ENCODE measurements at places on chromosomes 6 and 20.
A peak's percentile ranks its signal among the peaks of the same experiment; 100 is the strongest.

GRCh38 chr6:53811082-53811481 is 16.3 kb downstream of the LRRC1 start:
- H3K36me3 ChIP-seq, result no peaks in the 10 kb centered on the region
- peaks cover 10% of the 10 kb centered on the region for H3K4me1 ChIP-seq
- DNase-seq, result no peak

GRCh38 chr6:158033077-158033750 is 51.6 kb downstream of the SYNJ2 start:
- no peak overlapping the region for H3K27ac ChIP-seq
- no peaks in the 10 kb centered on the region for H3K27me3 ChIP-seq
- H3K4me3 ChIP-seq, result no peak overlapping the region
- DNase-seq, result no peak
- peaks cover 4% of the 10 kb centered on the region for H3K36me3 ChIP-seq

GRCh38 chr20:61649860-61650162 is 397.8 kb downstream of the CDH4 start:
- H3K4me3 ChIP-seq, result no peak overlapping the region
- H3K27ac ChIP-seq, result no peak overlapping the region
- H3K36me3 ChIP-seq, result no peaks in the 10 kb centered on the region
- DNase-seq, result no peak
- no peaks in the 10 kb centered on the region for H3K27me3 ChIP-seq
- no peaks in the 10 kb centered on the region for H3K4me1 ChIP-seq

- DNase-seq, result no peak
- H3K4me3 ChIP-seq, result peak overlapping the region; percentile 72
- no peaks in the 10 kb centered on the region for H3K27me3 ChIP-seq
Observed at GRCh38 chr6:11538819-11539468, 1.4 kb downstream of the TMEM170B start.

- H3K27me3 ChIP-seq, result no peaks in the 10 kb centered on the region
- no peak overlapping the region for H3K27ac ChIP-seq
- H3K36me3 ChIP-seq, result no peaks in the 10 kb centered on the region
- H3K4me1 ChIP-seq, result no peaks in the 10 kb centered on the region
- no peak for DNase-seq
Observed at GRCh38 chr20:6530254-6530653, 237.2 kb upstream of the BMP2 start.

- H3K36me3 ChIP-seq, result no peaks in the 10 kb centered on the region
- DNase-seq, result no peak
- H3K27me3 ChIP-seq, result no peaks in the 10 kb centered on the region
- H3K4me3 ChIP-seq, result no peak overlapping the region
Observed at GRCh38 chr6:130183271-130184222, 39.2 kb downstream of the SAMD3 start.

DNA sequence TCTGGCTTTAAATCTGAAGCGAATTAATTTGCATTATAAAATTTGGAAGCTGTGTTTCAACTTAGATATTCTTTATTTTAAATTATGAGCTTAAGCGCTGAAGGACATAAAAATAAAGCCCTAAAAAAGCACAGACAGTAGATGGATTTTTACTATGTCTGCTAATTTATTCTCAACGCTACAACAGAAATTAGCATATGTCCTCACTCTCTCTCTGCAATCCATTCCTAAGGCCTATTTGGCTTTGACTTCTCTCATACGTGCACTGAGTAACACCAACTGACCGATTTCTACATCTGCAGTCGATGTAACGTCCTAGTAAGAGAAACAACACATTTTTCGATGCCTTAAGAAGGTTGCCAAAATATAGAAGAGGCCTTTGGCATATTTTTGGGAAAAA is 23.7 kb downstream of the HEBP2 start:
- peaks cover 39% of the 10 kb centered on the region for H3K4me1 ChIP-seq
- no peak overlapping the region for H3K4me3 ChIP-seq
- peaks cover 19% of the 10 kb centered on the region for H3K36me3 ChIP-seq
- H3K27ac ChIP-seq, result peak overlapping the region; percentile 2

- no peaks in the 10 kb centered on the region for H3K36me3 ChIP-seq
- no peak overlapping the region for H3K4me3 ChIP-seq
- peak; percentile 55 for DNase-seq
- H3K27ac ChIP-seq, result no peak overlapping the region
Observed at GRCh38 chr6:167588181-167588919, 238.4 kb upstream of the AFDN start.

DNA sequence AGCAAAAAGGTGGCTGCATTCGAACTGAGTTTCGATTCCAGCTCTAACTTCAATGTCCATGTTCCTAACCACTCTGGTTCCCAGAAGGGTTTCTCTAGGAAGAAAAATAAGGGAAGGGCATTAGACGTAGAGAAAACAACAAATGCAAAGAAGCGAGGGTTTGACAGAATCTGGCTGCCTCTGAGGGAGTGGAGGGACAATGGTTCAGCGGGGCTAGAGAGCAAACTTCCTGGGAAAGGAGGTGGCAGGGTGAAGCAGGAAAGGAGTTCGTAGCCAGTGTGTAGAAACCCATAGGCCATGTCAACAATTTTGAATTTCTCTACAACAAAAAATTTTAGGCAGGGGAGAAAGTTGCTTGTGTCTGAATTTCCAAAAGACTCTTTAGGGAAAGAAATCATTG is 14.5 kb upstream of the DNAAF9 start:
- DNase-seq, result no peak
- no peaks in the 10 kb centered on the region for H3K36me3 ChIP-seq
- H3K4me1 ChIP-seq, result no peaks in the 10 kb centered on the region
- no peak overlapping the region for H3K27ac ChIP-seq

GRCh38 chr6:38997128-38997761 is 51.3 kb upstream of the GLP1R start:
- H3K27me3 ChIP-seq, result no peaks in the 10 kb centered on the region
- no peak for DNase-seq
- H3K27ac ChIP-seq, result no peak overlapping the region
- H3K36me3 ChIP-seq, result no peaks in the 10 kb centered on the region

DNA sequence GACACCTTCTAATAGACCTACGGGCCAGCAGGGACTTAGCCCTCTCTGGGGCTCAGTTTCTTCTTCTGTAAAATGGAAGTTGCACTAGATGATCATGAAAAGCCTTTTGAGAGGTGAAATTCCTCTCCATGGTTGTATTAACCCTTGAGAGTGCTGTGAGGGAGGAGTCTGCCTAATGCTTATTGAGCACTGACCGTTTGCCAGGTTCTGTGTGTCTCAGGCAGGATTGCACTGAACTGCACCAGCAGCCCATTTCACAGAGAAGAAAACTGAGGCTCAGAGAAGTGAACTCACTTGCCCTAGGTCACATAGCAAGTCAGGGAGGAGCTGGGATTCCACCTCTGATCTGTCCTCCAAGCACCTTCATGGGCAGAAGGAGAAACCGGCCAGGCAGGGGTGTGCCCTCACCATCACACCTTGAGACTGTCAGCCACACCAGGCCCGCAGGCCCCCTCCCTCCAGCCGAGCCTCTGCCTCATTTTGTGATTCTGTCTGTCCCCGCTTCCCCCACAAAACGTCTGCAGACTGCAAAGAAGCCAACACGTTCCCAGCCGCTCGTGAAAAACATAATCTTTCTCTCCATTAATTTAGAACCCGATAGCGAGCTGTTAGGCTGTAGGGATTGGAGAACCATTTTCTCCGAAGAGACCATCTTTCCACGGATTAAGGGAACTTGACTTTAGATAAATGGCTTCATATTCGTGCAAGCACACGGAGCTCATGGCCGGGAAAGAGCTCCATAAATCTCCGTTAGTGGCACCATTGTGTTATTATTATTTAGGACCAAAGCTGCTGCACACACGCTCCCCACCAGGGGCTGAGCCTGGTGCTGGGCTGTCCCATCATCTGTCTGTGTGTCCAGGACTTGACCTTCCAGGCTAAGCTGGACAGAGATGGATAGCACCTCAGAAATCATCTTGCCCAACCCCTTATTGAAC is 46.0 kb downstream of the KIAA1755 start:
- peak overlapping the region; percentile 35 for H3K27ac ChIP-seq
- H3K36me3 ChIP-seq, result no peaks in the 10 kb centered on the region
- no peak for DNase-seq
- peaks cover 53% of the 10 kb centered on the region for H3K4me1 ChIP-seq
- no peak overlapping the region for H3K4me3 ChIP-seq
- no peaks in the 10 kb centered on the region for H3K27me3 ChIP-seq

- H3K4me3 ChIP-seq, result no peak overlapping the region
- H3K36me3 ChIP-seq, result no peaks in the 10 kb centered on the region
- no peak overlapping the region for H3K27ac ChIP-seq
Observed at GRCh38 chr20:11867291-11867919, 50.3 kb upstream of the BTBD3 start.

DNA sequence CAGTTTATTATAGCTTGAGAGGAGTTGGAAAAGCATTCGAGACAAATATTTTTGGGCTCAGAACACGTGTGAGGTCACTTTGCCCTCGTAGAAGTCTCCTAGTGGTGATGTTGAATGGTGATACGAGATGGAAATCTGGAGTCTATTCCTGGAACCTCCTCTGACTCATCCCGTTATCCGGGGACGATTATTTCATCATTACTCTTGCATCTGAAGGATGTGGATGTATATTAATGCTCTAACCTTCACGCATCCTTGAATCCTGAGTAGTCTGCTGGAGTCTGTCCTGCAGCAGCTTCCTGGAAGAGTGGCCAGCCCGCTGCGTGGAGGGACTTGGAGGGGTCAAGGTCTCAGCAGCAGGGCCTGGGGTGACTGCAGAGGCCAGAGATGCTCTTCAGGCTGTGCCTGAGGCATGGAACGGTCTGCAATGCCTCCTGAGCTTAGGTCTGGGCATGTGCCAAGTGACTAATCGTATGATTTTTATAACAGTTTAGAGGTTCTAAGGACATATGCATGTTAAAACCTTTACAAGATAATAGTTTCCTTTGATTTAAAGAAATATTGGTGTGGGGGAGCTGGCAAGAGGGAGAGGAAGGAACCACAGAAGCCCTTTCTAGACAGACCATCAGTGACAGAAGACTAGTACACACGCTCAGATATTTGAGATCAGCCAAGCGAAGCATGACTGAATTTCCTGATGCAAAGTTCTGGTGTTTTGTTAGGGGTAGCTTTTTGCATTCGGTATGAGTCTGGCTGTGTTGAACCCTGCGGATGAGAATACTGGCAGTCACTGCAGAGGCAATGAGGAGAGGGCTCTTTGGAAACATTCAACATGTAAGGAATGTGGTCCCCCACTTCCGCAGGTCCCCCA is 400.2 kb downstream of the QKI start:
- H3K27me3 ChIP-seq, result no peaks in the 10 kb centered on the region
- no peaks in the 10 kb centered on the region for H3K36me3 ChIP-seq
- no peaks in the 10 kb centered on the region for H3K4me1 ChIP-seq
- H3K4me3 ChIP-seq, result no peak overlapping the region
- DNase-seq, result no peak
- H3K27ac ChIP-seq, result no peak overlapping the region

DNA sequence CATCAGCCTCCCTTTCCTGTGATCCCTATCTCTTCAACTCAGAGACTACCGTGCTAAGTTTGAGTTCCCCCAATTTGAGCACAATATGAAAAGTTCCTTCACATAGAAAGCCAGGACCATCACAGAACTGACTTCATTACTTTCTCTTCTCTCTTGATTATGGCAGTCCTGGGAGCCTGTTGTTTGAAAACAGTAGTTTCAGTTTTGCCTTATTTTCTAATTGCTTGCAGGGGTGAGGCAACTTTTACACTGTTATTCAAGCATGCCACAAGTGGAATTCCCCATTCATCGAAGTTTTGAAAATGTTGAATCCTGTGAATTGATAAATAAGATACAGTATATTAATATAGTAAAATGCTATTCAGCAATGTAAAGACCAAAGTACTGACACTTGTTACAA is 569.7 kb upstream of the MARCKS start:
- no peak overlapping the region for H3K4me3 ChIP-seq
- no peak for DNase-seq
- H3K27me3 ChIP-seq, result no peaks in the 10 kb centered on the region
- no peaks in the 10 kb centered on the region for H3K4me1 ChIP-seq

- peak overlapping the region; percentile 2 for H3K27ac ChIP-seq
- H3K27me3 ChIP-seq, result no peaks in the 10 kb centered on the region
- no peak overlapping the region for H3K4me3 ChIP-seq
- no peaks in the 10 kb centered on the region for H3K4me1 ChIP-seq
Observed at GRCh38 chr6:44104481-44105021, 22.7 kb downstream of the MRPL14 start.

DNA sequence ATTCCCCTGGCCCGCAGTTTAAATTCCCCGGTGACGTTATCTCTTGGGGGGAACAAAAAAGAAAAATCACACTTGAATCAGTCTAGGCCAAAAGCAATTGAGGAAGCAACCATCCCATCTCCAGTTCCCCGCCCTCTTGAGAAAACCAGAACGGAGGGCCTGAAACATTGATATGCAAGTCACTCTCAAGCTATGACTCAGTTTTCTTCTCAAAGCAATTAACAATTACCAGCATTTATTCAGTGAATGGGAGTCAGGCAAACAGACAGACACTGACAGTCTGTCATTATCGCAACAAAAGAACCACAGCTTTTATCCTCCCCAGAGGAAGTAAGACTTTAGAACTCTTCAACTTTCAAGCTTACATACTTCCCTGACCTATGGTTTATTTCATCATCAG is 100.9 kb downstream of the OPRM1 start:
- H3K36me3 ChIP-seq, result no peaks in the 10 kb centered on the region
- DNase-seq, result no peak
- no peak overlapping the region for H3K4me3 ChIP-seq
- H3K4me1 ChIP-seq, result no peaks in the 10 kb centered on the region
- no peak overlapping the region for H3K27ac ChIP-seq

GRCh38 chr6:161270116-161270515 is 3.7 kb downstream of the AGPAT4 start:
- no peak overlapping the region for H3K27ac ChIP-seq
- H3K4me1 ChIP-seq, result peaks cover 14% of the 10 kb centered on the region
- no peaks in the 10 kb centered on the region for H3K36me3 ChIP-seq
- H3K4me3 ChIP-seq, result no peak overlapping the region
- H3K27me3 ChIP-seq, result no peaks in the 10 kb centered on the region

DNA sequence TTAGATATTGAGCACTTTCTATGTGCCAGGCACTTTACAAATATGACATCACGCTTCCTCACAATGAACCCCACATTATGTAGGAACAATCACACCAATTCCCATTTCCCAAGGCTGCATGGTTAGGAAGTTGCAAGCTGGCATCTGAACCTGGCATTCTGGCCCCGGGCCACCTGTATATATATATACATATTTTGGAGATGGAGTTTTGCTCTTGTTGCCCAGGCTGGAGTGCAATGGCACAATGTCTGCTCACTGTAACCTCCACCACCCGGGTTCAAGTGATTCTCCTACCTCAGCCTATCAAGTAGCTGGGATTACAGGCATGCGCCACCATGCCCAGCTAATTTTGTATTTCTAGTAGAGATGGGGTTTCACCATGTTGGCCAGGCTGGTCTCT is 30.4 kb downstream of the SRC start:
- no peaks in the 10 kb centered on the region for H3K36me3 ChIP-seq
- no peak for DNase-seq
- no peaks in the 10 kb centered on the region for H3K27me3 ChIP-seq
- no peaks in the 10 kb centered on the region for H3K4me1 ChIP-seq

GRCh38 chr20:63238514-63239125 is 2.9 kb downstream of the BIRC7 start:
- no peak for DNase-seq
- H3K36me3 ChIP-seq, result no peaks in the 10 kb centered on the region
- no peak overlapping the region for H3K4me3 ChIP-seq
- H3K4me1 ChIP-seq, result no peaks in the 10 kb centered on the region
- no peaks in the 10 kb centered on the region for H3K27me3 ChIP-seq

- no peaks in the 10 kb centered on the region for H3K27me3 ChIP-seq
- H3K27ac ChIP-seq, result no peak overlapping the region
- no peak for DNase-seq
- no peaks in the 10 kb centered on the region for H3K4me1 ChIP-seq
- H3K36me3 ChIP-seq, result no peaks in the 10 kb centered on the region
Observed at GRCh38 chr6:357261-357790, 34.2 kb upstream of the IRF4 start.
